LHCN-M2 (cell line): ENCODE measurements at places on chromosomes 1 and 21. TPM values are rescaled to one million over a fixed set of nuclear protein-coding genes. Genes with fewer than 3 reads are reported as not detected.

GRCh38 chr1:160801836-160802580 is 6.0 kb downstream of the LY9 start:
- DNase-seq, result no peak

DNA sequence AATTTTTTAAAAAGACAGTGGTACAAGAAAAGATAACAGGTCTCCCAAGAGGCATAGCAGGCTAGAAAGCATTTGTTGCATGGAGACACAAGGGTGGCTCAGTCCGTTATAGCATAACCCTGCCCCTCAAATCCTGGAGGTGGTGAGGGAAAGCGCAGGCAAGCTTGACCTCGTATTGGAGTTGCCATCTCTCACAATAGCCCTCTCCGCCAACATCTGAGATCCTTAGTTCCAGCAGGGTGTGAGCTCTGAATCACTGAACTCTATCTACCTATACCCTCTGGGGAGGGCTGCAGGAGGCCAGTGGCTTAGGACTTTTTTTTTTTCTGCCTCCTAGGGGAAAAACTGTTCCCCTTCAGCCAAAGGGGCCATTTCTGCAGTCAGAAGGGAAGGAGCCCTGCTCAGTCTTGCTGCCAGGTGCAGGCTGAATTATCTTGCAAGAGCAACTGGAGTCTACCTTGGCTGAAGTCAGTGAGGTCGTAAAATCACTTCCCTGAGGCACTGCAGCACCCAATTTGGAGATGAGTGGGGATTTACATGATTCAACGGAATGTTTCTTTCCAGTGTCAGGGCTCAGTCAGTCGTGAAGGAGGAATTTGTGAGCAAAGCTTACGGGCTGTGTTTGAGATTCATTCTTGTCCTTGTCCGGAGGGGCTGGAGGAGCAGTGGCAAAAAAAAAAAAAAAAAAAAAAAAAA is 17.2 kb upstream of the C8A start:
- DNase-seq, result no peak

The PODN gene
- not detected in 2 replicates for total RNA-seq

The FNDC5 gene
- total RNA-seq, result 8.7 and 28.5 TPM in 2 replicates

- no peak for DNase-seq
These were observed 972 bp downstream of the PGBD2 start for GRCh38 chr1:248906753-248907661.

The NUDT4B gene
- 18.6 and 23.1 TPM in 2 replicates for total RNA-seq

DNA sequence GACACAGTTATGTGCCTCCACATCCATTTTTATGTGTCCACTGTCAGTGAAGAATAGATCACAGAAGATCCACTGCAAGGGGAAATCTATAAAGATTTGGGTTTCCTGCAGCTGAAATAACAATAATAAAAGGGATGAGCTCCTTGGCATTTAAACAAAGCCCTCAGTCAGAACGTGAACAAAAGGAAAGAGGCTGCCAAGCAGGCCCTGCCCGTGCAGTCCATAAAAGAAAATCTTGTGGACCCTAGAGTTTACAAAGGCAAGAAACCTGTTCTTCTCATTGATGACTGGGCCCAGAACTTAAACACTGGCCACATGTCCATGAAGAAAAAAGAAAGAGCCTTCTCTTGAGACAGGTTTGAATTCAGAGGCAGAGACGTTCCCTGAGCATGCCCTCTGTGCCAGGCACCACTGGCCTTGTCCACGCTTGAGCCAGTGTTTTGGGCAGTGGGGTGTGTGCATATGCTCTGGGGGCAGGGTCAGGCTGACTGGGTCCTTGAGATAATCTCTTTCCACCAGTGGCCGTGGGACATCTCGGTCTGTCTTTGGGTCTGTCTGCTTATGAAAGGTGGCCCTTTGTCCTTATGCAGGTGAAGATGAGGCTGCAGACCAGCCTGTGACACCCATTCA is 142.7 kb downstream of the HIVEP3 start:
- DNase-seq, result no peak

The CTXND2 gene
- total RNA-seq, result not detected in 2 replicates

DNA sequence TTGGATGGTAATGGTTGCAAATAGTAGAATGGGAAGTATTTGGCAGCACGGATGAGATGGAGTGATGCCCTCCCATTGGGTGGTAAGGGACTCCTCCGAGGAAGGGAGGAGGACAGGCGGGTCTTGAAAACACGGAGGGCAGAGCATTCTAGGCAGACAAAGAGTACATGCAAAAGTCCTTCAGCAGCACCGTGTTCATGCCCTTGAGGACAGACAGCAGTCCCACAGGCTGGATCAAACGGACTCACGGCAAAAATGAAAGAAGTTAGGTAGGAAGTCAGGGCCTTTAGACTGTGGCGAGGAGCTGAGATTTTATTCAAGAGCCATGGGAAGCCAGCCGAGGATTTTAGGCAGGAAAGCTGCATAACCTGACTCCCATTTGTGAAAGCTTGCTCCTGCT is 253.9 kb downstream of the RHOU start:
- DNase-seq, result no peak

DNA sequence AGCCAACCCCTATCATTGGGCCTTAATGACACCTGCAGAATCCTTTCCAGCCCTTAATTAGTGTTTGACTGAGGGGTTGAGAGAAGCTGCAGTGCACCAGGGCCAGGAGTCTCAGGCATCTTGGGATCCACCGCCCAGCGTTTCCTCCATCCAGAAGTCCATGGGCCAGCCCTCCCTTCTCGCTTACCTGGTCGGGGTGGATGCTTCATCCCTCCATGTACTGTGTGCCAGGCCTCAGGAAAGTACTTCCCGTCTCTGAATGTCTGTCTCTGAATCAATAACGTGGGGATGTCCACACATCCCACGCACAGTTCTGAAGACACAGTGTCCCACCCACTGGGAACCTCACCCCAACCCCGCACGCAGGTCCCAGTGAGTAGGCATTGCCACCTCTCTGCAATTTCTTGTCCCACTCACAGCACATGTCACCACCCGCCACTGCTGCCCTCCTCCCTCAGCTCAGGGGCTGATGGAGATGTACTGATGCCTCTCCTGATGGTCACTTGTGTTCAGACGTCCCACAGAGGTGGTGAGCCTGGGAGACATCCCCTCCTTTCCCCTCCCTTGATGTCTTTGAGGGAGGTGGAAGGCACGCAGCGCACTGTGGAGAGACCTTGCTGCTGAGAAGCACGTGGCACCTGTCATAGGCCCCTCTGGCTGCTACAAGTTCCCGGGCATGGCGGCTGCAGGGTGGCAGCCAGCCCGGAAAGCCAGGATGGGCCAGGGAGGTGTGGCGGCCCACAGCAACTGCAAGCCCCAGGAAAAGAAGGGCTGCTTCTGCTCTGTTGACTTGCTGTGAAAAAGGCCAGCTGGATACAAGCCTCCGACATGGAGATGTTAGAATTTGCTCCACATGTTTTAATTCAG is 29.4 kb upstream of the PRSS38 start:
- DNase-seq, result no peak

DNA sequence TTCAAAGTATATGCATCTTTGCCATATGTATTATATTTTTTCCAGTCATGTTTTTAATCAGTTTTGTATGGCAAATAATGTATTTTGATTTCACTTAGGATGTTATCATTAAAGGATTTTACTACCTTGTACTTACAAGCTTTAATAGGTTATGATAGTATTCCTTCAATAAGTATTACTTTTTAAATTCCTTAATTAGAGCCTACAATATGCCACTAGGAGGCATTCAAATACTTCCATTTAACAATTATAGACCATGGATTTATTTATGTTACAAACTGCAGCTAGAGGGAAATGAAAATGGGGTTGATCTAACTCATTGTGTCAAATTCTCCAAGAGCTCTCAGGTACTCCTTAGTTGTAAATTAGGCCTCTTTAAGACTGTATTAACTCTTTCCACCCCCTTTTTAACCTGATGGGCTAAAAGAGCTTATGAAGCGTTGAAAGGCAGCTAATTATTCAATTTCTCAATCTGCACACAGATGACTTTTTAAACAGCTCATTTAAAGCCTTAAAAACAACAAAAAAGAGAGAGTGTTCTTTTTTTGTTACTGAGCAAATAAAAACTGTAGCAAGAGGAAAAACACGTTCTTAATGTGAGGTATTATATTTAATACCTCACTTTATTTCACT is 156.2 kb downstream of the DENND1B start:
- DNase-seq, result peak; percentile 31

GRCh38 chr1:152539901-152540300 is 25.6 kb downstream of the CRCT1 start:
- no peak for DNase-seq

The NPPA gene
- total RNA-seq, result not detected in 2 replicates

DNA sequence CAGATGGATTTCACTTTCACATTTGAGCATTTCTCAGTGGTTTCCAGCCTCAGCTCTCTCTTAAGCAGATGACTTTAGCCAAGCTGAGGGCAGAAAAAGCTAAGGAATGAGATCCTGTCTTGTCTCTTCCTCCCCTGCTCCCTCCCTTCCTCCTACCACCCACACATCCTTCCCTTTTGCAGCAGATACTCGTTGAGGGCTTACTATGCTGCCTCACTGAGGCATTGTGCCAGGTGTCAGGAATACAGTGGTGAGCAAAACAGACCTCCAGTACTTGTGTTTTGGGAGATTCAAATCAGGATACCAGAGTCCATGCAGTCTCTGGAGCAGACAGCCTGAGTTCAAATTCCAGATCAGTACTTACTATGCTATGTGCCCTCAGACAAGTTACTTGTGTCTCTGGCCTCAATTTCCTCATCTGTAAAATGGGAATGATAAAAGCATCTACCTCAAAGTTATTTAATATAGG is 43.2 kb downstream of the KIF26B start:
- DNase-seq, result peak; percentile 3

The NTRK1 gene
- total RNA-seq, result 0.19 TPM in 1 of 2 replicates, not detected in the other

- no peak for DNase-seq
These were observed 1.0 kb upstream of the PSRC1 start for GRCh38 chr1:109283748-109284600.

DNA sequence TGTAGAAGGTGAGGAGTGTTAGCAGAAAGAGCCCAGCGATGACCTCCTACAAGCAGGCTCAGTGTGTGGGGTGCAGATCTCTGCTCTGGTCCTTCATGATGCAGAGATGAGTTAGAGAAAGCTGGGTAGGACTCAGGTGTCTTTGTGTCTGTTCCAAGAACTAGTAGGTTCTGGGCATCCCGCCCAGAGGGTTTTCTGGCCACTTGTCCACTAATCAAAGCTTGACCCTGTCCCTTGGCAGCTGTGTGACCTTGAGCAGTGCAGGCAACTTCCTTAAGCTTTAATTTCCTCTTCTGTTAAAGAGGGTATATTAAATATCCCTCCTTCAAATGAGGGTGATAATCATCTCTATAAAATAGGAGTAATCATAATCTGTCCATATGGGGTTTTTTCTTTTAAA is 54.7 kb upstream of the WNT4 start:
- no peak for DNase-seq

DNA sequence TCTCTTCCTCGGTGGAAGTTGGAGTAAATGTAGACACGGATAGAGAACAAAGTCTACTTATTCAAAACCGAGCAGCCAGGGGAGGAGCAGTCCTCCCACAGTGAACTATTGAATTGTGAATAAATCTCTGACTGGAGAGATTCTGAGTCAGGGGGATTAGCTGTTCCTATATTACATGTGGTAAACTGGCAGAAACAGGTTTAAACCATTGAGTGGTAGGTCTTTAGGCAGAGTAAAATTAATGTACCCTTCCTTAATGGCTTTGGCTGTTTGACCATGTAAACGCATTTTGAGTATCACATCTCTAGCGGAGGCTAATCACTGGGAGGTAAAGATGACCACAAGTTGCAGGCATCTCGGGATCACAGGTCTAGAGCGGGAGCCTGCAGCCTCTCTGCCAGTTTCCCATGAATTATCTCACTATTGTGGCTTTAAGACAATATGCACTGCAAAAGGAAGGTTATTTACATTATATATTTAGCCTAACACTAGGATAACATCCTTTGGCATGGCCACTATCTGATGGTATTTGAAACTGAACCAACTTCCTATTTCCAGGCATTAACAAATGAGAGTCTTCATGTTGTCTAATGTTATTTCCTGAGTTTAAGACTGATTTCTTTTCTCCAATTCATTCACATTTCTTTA is 7.9 kb upstream of the DISC1 start:
- peak; percentile 66 for DNase-seq

GRCh38 chr1:67760030-67760821 is 73.0 kb downstream of the GNG12 start:
- DNase-seq, result peak; percentile 89
